ENCODE measurements at places on chromosomes 12 and 14.

DNA sequence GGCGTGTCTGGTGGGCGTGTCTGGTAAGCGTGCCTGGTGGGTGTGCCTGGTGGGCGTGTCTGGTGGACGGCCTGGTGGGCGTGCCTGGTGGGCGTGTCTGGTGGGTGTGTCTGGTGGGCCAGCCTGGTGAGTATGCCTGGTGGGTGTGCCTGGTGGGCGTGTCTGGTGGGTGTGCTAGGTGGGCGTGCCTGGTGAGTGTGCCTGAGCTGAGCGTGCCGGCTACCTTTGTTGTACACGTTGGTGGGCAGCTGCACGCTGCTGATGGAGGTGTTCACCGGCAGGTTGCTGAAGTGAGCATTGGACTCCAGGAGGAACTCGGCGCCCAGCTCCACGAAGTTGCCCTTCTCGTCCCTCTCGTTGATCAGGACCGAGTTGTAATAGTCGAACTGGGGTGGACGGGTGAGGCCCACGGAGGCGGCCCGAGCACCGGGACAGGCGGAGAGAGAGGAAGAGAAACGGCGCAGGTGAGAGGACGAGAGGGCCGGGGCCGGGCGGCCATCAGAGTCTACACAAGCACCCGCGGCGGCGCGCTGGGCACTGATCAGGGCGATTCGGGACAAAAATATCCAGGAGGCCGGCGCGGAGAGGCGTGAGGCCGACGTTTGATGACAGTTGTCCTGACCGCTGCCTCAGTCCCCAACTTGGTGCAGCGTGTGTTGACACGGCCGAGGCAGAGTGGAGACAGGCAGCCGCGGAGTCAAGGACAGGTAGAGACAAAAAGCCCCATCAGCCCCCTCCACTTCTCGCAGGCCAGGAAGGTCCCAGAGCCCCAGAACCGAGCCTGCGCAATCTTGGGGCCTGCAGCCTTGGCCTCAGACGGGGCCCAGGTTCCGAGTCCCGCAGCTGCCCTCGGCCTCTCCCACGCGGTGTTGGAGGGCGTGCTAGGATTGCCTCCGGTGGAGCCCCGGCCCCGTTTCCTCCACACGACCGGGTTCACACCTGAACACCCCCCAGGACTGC, 10.5 kb downstream of the CACNA2D4 start:
- no peak for DNase-seq

DNA sequence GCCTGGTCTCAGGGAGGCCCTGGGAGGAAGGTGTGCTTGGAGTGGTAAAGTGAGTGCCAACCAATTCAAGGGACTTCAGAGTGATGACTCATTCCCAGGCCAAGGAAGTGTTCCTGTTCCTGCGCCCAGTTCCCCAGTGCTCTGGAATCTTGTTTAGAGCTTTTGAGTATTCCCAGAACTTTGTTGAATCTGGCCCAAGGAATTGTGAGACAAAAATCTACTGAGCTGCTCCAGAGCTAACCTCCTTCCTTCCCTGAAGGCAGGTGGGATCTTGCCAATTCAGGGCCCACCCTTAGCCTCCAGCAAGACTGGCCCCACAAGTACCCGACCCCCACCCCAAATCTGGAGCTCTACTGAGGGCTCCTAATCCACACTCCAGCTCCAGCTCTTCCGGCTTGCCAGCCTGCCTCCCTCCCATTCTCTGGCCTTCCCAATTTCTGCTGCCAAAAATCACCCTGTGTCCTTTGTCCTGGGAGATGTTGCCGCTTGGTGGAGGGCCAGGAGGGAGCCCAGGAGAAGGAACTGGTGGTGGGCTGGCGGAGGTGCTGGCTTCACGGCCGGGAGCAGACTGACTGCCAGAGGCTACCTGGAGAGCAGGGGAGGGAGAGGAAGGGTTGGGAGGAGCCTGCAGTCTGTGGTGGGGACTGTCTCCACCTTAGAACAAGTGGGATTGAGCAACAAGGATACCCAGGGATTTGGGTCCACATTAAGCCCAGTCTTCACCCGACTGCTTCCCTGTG, 2.0 kb upstream of the ATN1 start:
- peak; percentile 32 for DNase-seq

DNA sequence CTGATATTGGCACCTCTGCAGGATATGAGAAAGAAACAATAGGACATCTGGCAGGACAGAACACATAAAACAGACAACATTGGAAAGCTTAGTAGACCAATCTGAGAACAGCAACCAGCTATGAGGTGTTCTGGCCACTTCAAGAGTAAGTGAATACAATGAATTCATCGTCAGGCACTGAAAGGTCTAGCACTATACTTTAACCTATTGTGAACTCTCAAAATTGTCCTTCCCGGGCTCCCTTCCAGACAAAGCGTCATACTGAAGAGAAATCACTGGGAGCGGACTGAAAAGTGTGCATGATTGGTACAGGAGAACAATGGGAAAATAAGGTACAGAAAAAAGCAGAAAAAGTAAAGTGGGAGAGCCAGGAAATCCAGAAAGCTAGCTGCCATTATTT, 75.8 kb downstream of the LRP6 start:
- no peak for DNase-seq

DNA sequence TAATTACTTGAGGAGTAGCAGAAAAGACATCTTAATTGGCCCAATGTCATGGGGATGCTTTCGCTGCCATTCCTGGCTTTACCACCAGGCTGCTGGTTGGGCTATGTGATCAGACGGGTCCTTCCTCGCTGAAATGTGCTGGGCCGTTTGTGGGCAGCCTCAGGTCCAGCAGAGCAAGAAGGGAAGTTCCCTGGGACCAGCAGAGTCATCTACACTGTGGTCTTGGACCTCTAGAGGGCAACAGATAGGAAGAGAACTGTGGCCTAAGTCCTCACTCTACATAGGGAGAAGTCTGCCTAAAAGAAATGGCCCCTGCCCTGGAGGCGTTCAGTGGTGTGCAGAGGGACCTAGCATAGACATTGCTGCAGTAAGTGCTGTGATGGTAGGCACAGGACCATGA, 10.9 kb downstream of the EVL start:
- no peak for DNase-seq

- no peak for DNase-seq
These were observed 192.6 kb upstream of the HMGA2 start for GRCh38 chr12:65631621-65632111.

GRCh38 chr12:66607147-66607546, 71.7 kb downstream of the GRIP1 start:
- no peak for DNase-seq

DNA sequence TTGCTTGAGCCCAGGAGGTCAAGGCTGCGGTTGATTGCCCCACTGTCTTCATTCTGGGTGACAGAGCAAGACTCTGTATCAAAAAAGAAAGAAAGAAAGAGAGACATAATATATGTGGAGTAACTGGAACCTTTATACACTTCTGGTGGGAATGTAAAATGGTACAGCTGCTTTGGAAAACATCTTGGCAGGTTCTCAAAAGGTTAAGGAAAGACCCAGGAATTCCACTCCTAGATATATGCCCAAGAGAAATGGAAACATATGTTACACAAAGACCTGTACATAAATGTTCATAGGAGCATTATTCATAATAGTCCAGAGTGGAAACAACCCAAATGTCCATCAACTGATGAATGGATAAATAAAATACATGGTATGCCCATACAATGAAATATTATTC, 7.2 kb downstream of the RBMS2 start:
- no peak for DNase-seq

DNA sequence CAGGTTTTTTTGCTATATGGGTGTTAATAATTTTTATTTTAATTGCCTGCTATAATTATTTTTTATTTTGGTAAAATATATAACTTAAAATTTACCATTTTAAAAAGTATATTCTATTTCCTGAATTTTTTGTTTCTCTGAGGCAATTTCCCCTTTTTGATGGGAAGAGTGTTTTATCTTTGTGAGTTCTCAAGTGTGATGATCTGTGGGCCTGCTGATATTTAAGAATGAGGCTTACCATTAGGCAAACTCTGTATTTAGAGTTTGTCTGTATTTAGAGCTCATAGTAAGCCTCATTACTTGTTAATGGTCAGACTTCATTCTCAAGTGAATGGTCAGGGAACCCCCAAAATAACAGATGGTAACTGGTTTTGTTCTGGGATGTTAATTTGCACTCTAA, 48.0 kb downstream of the WNK1 start:
- DNase-seq, result no peak

GRCh38 chr14:103562179-103562428, 353 bp downstream of the BAG5 start:
- DNase-seq, result no peak

DNA sequence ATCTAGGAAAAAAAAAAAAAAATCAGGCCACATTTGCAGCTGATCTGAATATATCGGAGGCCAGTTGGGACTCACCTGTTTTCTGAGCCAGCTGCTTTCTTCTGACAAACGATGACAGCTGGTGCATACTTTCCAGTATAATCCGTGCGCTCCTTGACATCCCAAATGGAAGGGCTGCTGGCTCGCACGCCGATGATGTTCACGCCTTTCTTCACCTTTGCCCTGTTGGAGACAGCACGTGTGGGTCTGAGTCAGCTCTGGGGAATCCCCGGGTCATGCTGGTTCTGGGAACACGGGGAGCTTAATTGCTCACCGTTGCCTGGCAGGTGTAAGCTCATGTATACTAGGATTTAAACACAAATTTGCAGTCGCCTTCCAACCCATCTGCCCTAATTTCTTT, 372.8 kb downstream of the TMEM132D start:
- DNase-seq, result no peak

- DNase-seq, result no peak
These were observed 6.3 kb downstream of the FBXL14 start for GRCh38 chr12:1587927-1588574.

- DNase-seq, result no peak
These were observed 101.5 kb downstream of the GPR135 start for GRCh38 chr14:59363531-59364226.

- peak; percentile 2 for DNase-seq
These were observed 148.0 kb downstream of the SLC38A4 start for GRCh38 chr12:46677749-46678148.

Data from NCI-H345 (cell line).